Omental fat pad (tissue), 4 donors: ENCODE measurements at places on chromosomes 7 and 10.

DNA sequence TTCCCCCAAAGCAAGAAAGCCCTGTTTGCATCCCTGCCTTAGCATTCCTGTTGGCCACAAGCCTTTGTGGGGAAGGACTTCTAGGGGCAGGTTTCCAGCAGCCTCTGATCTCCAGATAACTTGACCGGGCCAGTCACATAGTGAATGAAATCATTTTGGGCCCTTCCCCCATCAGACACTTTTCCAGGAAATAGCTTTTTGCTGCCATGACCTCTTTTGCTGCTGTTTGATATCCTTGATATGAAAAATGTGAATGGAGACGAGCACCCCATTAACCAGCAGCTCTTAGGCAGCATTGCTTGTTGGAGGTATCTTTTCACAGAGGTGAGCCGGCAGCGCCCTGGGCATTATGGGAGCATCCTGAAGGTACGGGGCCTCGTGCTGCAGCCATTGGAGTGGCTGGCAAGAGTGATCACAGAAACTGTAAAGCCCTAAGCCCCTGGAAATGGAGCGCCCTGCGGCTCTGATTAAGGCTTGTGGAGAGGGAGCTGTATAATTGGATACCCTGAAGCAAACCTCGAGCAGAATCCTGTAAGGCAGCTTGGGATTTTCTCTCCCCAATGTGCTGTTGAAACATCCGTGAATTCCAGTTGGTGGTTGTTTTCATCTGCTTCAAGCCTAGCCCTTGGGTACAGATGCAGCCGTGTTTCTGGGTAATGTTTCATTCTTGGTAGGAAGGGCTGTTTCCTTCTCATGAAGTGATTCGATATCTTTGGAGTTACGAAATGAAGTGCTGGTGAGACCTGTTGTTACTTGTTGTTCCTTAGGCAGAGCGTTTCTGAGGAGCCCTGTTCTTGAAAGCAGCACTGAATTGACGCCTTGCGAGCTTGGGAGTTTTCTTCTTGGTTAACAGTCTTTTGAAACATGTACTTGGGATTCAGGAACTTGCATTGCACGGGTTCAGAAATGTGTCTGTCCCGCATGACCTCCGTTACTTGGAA lies 179.0 kb downstream of the PTEN start:
- DNase-seq, result no peak

- no peak for DNase-seq
Measured at GRCh38 chr10:117536866-117537435, 5.6 kb upstream of the EMX2 start.

- DNase-seq, result no peak
Measured at GRCh38 chr7:69283421-69283820, 314.9 kb upstream of the AUTS2 start.

DNA sequence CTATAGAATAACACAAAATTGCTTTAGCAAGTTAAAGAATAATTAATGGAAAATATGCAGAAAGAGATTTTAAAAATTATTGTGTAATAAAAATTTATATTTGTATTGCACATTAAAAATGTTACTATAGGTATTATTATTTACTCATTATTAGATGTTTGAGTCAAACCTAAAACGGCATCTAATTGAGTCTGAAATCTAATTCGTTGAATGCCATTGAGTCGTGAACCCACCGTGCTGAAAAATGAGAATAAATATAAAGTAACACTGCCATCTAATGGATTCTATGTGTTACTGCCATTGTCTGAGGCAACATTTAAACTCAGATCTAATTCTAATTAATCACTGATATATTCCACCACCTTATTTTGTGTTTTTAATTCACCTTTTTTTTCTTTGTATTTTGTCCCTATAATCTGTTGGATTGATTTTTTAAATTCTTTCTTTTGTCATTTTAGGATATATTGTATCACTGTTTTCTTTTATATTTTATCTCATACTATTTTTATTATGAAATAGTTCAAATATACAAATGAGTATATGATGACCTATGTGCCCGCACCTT lies 62.2 kb downstream of the SAMD9 start:
- no peak for DNase-seq

- DNase-seq, result no peak
Measured at GRCh38 chr7:73809467-73809951, 21.3 kb upstream of the CLDN4 start.
